ENCODE measurements at places on chromosomes 5 and 9.

- DNase-seq = no peak
These were observed 96.7 kb upstream of the GRHPR start for GRCh38 chr9:37325778-37326177.

DNA sequence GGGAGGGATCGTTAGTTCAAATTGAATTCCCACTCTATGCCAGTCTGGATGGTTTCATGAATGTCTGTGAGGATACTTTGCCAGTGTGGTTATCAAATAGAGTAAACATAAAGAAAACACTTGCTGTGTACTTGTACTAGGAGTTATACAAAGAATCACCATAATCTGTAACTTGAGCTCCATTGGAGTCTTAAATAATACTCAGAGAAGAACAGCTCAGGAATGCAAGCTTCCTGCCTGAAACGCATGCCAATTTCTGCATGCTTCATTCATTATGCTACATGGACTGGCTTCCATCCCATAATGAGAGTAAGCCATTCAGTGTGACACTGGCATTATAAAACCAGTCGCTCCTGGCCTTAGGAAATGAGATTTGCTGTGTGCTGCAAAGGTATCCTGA, 351.4 kb downstream of the SEMA5A start:
- DNase-seq = no peak

GRCh38 chr9:115913696-115914095, 239.9 kb upstream of the PAPPA start:
- no peak for DNase-seq

GRCh38 chr5:71782771-71783770, 64.0 kb downstream of the CARTPT start:
- no peak for DNase-seq

GRCh38 chr9:99231711-99232110, 9.6 kb downstream of the SEC61B start:
- no peak for DNase-seq

- DNase-seq = no peak
These were observed 42.5 kb downstream of the SLIT3 start for GRCh38 chr5:169258372-169259000.

DNA sequence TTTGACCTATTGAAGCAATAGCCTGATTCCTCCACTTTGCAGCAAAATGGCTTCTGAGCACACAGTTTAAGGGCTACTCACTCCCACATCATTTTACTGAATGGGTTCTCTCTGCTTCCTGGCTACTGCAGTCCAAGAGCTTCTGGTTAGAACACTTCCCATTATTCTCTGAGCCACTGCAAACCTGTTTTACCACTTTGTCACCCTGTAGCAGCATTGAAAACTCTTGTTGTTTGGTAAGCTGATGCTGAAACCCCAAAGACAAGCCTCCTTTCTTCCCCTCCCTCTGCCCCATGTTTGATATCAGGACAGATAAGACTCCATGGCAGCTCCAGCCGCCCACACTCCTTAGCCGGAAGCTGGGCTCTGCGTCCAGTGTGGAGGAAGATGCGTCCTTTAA, 84.4 kb upstream of the RARS1 start:
- no peak for DNase-seq

GRCh38 chr9:104950838-104951237, 22.9 kb upstream of the ABCA1 start:
- no peak for DNase-seq

DNA sequence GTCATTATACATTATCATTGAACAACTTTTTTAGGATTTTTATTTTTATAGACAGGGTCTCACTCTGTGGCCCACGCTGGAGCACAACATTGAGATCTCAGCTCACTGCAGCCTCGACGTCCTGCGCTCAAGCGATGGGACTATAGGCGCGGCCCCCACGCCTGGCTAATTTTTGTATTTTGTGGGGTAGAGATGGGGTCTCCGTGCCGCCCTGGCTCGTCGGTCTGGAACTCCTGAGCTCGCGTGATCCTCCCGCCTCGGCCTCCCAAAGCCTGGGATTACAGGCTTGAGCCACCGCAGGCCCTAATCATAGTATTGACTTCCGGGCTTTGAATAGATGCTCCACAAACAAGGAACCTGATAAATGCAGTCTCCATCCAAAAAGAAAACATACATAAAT, 1.4 kb upstream of the EDF1 start:
- no peak for DNase-seq

GRCh38 chr5:50827516-50828247, 161.2 kb downstream of the PARP8 start:
- no peak for DNase-seq

DNA sequence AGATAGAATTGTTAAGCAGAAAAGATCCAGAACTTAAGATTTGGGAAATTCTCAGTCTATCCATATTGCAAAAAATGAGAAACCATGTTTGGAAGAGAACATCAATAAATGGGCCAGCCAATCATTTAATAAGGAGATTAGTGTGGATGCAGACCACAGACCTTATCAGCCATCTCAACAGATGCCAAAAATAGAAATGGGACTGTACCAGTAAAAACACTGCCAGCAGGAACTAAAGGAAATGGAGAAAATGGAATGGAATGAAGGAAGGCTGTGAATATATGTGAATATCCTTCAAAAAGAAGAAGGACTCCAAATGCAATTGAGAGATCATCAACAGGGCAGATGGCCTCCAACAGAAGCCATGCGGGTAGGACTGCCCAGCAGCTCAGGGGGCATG, 52.7 kb upstream of the ZNF618 start:
- DNase-seq = no peak

DNA sequence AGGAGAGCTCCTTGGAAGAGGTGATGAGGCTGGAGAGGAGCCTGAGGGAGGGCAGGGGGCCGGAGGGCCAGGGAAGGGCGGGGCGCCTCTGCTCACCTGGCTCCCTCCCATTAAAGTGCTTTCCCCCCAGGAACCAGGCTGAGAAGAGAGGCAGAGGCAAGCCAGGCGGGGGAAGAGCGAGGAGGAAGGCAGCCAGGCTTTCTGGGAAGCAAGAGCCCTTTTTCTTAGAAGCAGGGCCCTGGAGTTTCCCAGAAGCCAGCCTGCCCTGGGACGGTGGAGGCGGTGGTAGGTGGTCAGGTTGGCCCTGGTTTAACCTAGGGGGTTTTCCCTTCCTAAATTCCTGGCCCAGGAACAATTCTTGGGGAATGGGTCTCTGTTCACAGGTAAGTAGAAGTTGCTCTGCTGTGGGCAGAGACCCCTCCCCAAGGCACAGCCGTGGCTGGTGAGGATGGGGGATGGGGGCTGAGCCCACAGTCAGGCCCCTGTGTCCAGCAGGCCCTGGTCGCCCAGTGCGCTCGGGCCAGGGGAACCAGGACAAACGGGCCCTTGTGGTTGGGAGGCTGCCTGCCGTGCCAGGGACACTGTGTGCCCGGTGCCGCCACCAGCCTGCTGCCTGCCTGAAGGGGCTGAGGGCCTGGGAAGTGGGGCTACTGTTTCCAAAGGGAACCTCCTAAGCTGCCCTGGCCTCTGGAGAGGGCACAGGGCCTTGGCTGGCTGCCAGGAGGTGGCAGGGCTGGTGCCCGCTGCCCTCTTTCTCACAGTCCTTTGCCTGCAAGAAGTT, 16.6 kb upstream of the RALGDS start:
- DNase-seq = no peak

DNA sequence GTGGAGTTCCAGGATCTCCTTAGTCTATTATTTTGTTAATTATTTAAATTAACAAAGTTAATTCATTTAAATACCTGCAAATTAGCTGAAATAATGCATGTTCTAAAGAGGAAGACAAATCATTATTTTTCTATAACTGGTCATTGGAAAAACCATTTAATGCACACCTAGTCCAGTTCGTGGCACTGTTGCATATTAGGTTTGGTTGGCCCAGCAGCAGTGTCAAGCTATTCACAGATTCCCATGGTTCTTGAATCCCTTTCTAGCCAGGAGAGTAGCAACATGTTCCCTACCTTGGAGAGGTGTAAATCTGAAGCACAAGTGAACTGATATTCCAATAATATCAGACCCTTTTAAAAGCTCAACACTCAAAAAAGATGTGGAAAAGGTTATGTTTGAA, 155.2 kb downstream of the TMEM161B start:
- no peak for DNase-seq

- DNase-seq = no peak
These were observed 107.3 kb upstream of the ANKRD55 start for GRCh38 chr5:56340196-56340980.

DNA sequence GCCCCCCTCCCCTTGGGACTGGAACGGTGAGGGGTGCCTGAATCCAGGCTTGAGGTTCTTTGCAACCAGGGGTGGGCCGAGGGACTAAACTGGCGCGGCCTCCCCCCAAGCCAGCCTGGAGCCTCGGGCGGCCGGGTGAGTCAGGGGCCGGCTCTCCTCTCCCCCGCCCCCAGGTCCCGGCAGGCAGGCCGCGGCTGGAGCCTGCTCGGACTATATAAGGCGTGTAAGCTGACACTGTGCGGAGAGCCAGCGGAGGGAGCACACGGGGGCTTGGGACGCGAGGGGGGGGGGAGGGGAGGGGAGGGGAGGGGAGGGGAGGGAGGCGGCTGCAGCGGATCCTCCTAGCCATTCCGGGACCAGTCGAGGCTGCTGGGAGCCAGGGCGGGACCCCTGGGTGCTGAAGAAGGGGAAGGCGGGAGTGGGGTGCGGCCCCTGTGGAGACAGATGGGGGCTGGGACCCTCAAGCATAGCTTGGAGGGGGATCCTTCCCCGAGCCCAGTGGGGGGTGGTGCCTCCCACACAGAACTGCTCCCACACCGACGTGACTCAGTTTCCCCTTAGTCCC, 595 bp downstream of the PDLIM7 start:
- no peak for DNase-seq

- DNase-seq = no peak
These were observed 586.9 kb downstream of the RAB3C start for GRCh38 chr5:59169768-59170150.

DNA sequence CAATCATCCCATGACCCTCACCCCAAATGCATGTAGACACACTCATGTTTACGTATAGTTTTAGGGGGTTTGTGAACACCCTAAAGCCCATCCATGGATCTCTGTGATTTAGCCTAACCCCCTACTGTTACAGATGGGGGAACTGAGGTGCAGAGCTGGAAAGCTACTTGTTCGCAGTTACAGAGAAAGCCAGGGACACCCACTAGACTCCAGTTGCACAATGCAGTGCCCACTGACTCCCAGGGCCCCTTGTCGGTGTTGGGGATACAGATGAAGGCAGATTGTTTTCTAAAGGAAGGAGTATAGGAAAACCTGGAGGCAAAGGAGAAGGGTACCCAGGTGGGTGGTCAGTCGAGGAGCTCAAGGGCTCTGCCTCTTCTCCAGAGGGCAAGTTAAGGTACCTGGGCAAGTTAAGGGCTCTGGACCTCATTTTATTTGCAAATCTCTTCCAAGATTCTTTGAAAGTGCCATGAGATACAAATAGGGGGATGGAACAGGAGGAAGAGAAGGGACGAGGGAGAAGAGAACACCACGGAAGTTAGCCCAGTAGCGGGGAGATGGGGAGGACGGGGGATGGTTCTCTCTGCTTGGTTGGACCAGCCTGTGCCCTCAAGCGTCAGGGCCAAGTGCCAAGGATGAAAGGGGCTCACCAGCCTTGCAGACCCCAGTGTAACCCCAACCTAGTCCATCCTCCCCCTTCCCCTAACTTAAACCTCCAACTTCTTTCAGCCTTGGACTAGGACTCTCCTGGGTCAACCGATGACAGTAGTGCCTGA, 958 bp downstream of the MYOZ3 start:
- DNase-seq = no peak

DNA sequence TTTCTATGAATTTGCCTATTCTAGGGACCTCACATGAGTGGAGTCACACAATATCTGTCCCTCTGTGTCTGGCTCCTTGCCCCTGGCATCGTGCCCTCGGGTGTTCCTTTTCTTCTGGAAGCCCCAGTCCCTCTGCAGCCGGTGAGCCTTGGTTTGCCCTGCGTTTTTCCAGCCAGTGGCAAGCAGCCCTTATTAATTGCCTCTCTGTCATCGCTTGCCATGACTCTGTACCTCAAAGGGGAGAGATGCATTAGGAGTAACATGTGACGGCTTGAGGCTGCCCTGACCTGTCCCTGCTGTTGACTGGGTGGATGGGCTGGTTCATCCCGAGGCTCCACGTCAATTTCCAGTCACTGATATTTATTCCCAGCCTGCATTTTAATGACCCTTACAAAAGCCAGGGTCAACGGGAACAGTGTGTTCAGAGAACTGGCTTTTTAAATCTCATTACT, 87.3 kb downstream of the CFAP90 start:
- DNase-seq = no peak

DNA sequence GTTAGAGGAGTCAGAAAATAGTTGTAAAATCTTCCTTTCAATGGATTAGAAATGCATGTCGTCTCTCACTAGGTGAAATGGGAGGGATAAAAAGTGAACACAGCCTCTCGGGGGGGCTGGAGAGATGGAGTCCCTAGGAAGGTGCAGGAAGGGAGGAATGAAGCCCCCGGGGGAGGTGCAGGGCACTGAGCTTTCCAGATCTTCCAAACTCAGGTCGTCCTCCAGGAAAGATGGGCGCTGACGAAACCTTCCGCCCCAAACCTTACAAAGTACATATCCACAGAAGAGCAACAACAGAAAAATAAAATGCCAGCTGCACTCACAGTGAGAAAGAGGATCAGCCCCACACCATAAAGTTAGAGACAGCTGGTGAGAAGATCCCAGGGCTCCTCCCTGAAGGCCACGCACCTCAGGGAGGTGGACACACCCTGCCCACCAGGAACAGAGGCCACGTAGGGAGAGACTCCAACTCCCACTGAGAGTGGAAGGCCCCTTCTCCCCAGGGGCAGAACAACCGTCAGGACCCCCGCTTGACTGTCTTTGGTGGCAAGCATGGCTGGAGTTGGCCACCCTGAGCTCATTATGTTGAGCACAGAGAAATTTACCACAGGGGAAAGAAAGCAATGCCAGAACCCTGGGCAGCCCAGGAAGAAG, 174.3 kb downstream of the AUH start:
- no peak for DNase-seq

DNA sequence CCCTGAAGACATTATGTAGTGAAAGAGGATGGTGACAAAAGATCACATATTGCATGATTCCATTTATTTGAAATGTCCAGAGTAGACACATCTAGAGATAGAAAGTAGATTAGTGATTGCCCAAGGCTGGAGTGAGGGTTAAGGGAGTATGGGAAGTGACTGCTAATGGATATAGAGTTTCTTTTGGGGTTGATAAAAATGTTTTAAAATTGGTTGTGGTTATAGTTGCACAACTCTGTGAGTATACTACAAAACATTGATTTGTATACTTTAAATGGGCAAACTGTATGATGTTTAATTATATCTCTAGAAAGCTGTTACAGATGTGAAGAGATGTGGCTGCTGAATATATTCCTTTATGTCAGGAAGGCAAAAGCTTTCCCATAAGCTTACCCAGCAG, 202.8 kb downstream of the CCDC171 start:
- no peak for DNase-seq

DNA sequence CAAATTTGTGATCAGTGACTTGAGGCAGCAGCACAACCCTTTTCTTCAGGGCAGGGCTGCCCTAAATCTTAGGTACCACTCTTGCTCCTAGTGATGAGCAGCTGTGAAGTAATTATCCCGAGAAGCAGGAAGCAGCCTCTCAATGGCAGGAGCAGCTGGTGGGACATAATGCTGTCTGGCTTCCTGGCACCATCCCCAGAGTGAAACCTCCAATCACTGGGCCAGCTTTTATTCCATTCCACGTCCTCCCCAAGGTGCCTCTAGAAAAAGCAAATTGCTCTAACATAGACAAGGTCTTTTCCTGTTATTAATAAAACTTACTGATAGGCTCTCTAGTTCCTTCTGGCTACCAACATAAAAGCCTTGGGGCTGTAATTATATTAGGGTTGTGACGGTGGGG, 154.0 kb downstream of the FRMD3 start:
- DNase-seq = no peak

All from activated gamma-delta T cell treated with anti-CD3 and anti-CD28 coated beads, Interleukin-2, amount 50 U/mL, for 16 hours (primary cell).